ENCODE measurements at places on chromosomes 7 and 10.
A peak's percentile ranks its signal among the peaks of the same experiment; 100 is the strongest.

DNA sequence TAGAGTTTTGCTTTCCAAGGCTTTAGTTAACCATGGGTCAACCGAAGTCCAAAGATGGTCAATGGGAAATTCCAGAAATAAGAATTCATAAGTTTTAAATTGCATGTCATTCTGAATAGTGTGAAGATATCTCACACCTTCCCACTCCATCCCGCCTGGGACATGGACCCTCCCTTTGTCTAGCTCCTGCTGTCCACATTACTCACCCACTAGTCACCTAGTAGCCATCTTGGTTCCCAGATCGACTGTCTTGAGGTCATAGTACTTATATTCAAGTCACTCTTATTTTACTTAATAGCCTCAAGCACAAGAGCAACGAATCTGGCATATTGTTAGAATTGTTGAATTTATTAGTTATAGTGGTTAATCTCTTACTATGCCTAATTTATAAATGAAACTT lies 366.6 kb downstream of the PRPF18 start:
- H3K27ac ChIP-seq: no peak overlapping the region
- no peak overlapping the region for H3K4me3 ChIP-seq
- no peaks in the 10 kb centered on the region for H3K4me1 ChIP-seq
- DNase-seq: no peak
- H3K36me3 ChIP-seq: no peaks in the 10 kb centered on the region

- H3K36me3 ChIP-seq: peaks cover 27% of the 10 kb centered on the region
- peaks cover 15% of the 10 kb centered on the region for H3K27me3 ChIP-seq
- H3K27ac ChIP-seq: peak overlapping the region; percentile 90
- peak overlapping the region; percentile 99 for H3K4me3 ChIP-seq
Measured at GRCh38 chr10:90872648-90873020, 860 bp downstream of the RPP30 start.

- H3K4me3 ChIP-seq: no peak overlapping the region
- no peaks in the 10 kb centered on the region for H3K36me3 ChIP-seq
- no peak for DNase-seq
- H3K27ac ChIP-seq: no peak overlapping the region
Measured at GRCh38 chr10:127044186-127044585, 139.0 kb downstream of the DOCK1 start.

DNA sequence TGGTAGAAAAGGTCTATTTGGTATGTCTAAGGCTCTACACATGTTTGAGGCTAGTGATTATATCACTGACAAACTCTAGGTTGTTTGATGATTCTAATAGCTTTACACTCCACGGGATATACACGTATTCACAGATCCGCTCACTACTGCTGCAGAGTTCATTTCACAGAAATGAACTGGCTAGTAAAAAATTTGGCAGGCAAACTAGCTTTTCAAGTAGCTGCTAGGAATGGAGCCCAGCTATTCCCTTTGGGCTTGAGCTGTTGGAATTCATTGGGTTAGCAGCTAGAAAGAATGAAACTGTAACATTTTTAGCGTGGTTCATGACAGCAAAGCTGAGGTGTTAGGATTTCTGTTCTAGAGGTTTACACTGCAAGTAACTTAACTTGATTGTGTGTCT lies 37.6 kb downstream of the R3HCC1L start:
- no peaks in the 10 kb centered on the region for H3K27me3 ChIP-seq
- no peak for DNase-seq
- peaks cover 55% of the 10 kb centered on the region for H3K4me1 ChIP-seq
- peaks cover 5% of the 10 kb centered on the region for H3K36me3 ChIP-seq

DNA sequence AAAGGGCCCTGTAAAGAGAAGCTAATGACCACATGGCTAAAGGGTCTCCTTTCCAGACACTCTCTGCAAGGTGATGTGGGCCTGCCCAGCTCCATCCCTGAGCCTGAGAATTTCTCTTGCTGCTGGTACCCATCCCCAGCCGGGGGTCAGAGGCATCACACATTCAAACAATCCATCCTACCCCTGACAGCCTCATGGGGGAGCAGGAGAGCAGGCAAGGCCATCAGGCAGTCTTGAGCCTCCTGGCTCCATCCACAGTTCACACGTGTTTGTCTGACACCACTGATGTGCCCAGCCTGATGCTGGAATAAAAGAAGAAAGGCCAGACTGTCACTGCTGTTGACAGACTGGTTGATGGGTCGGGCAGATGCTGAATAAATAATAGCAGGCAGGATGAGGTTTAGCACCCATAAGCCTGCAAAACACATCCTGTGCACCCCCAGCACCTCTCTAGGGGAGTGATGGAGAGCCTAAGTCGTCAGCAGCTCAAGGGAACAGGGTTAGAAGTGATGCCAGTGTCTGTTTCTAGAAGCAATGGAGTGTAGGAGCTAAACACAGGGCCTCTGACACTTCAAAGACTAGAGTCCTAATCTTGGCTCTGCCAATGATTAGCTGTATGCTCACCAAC lies 43.5 kb downstream of the TLL2 start:
- H3K27ac ChIP-seq: no peak overlapping the region
- no peak overlapping the region for H3K4me3 ChIP-seq
- H3K4me1 ChIP-seq: peaks cover 4% of the 10 kb centered on the region
- H3K27me3 ChIP-seq: peaks cover 28% of the 10 kb centered on the region
- DNase-seq: no peak

- no peaks in the 10 kb centered on the region for H3K36me3 ChIP-seq
- no peaks in the 10 kb centered on the region for H3K27me3 ChIP-seq
- H3K4me3 ChIP-seq: no peak overlapping the region
- DNase-seq: no peak
- H3K27ac ChIP-seq: no peak overlapping the region
- H3K4me1 ChIP-seq: peaks cover 66% of the 10 kb centered on the region
Measured at GRCh38 chr10:125084191-125084613, 76.2 kb downstream of the CTBP2 start.

- no peaks in the 10 kb centered on the region for H3K36me3 ChIP-seq
- H3K4me3 ChIP-seq: no peak overlapping the region
- peaks cover 41% of the 10 kb centered on the region for H3K27me3 ChIP-seq
- no peaks in the 10 kb centered on the region for H3K4me1 ChIP-seq
- H3K27ac ChIP-seq: no peak overlapping the region
Measured at GRCh38 chr10:71126432-71126831, 85.9 kb upstream of the UNC5B start.

- peak overlapping the region; percentile 84 for H3K27ac ChIP-seq
- H3K36me3 ChIP-seq: no peaks in the 10 kb centered on the region
- DNase-seq: no peak
- peaks cover 38% of the 10 kb centered on the region for H3K4me1 ChIP-seq
Measured at GRCh38 chr10:110035070-110035921, 27.5 kb downstream of the ADD3 start.

DNA sequence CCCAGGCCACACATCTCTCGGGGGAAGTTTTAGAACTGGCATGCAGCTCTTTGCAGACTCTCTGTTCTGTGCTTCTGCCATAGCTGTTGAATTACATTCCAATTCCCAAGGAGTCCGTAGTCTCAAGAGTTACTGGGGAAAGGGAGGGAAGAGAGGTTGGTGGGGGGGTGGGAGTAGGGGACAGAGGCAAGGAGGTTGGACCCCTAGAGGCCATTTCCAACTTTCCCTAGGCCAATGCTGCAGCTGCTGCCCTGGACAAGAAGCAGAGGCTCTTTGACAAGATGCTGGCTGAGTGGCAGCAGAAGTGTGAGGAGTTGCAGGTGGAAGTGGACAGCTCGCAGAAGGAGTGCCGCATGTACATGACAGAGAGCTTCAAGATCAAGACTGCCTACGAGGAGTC lies 23.8 kb downstream of the MYH16 start:
- no peak overlapping the region for H3K27ac ChIP-seq
- DNase-seq: peak; percentile 32
- no peak overlapping the region for H3K4me3 ChIP-seq
- H3K27me3 ChIP-seq: no peaks in the 10 kb centered on the region
- H3K4me1 ChIP-seq: no peaks in the 10 kb centered on the region

DNA sequence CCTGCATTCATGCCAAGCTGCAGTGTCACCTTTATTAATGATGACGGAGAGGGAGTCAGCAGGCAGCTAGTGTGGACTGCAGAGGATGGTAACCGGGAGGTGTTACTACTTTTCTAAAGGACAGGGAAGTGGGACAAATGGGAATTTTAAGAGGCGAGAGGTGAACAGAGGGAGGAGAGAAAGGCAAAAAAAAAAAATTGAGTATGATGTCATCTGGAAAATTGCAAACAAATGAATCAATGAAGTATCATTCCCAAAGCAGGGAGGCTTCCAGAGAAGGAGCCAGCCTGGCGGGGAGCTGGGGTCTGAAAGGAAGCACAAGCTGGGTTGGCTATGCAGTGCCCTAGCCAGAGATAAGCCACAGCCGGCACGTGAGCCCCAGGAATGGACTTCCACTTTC lies 12.9 kb downstream of the FRG2B start:
- H3K36me3 ChIP-seq: no peaks in the 10 kb centered on the region
- DNase-seq: no peak
- H3K27me3 ChIP-seq: peaks cover 20% of the 10 kb centered on the region
- H3K4me1 ChIP-seq: no peaks in the 10 kb centered on the region
- no peak overlapping the region for H3K27ac ChIP-seq

DNA sequence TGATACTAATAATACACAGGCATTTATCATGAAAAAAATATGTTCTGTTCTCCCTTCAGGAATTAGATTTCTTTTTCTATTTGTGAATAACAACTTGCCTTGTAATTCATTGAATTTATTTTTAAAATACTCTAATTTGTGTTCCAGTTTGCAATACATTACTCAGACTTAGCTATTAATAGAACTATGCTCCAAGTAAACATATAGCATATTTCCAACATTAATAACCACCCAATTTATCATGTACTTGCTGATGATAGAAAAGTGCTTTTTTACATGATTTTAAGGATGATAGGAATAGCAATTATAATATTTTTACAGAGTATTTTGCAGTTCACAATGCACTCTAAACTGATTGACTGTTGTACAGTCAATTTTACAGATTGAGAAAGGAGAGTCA lies 338.8 kb upstream of the SEMA3D start:
- H3K36me3 ChIP-seq: no peaks in the 10 kb centered on the region
- no peak overlapping the region for H3K4me3 ChIP-seq

DNA sequence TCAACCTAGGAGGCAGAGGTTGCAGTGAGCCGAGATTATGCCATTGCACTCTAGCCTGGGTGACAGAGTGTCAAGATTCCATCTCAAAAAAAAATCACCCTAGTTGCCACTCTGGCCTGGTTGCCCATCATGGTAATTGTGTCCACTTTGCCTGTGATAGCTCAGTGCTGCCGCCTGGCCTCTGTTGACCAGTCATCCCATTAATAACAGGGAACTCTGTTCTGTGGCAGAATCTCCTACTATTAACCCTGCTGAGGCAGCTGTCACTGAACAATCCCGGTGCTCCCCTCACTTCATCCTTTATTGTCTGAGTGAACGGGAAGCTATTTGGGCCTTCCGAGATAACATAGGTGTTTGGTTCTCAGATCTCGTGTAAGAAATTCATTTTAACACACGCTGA lies 14.6 kb downstream of the ZNF3 start:
- peaks cover 2% of the 10 kb centered on the region for H3K4me1 ChIP-seq
- H3K27ac ChIP-seq: no peak overlapping the region
- DNase-seq: no peak
- peaks cover 22% of the 10 kb centered on the region for H3K36me3 ChIP-seq
- H3K27me3 ChIP-seq: no peaks in the 10 kb centered on the region

DNA sequence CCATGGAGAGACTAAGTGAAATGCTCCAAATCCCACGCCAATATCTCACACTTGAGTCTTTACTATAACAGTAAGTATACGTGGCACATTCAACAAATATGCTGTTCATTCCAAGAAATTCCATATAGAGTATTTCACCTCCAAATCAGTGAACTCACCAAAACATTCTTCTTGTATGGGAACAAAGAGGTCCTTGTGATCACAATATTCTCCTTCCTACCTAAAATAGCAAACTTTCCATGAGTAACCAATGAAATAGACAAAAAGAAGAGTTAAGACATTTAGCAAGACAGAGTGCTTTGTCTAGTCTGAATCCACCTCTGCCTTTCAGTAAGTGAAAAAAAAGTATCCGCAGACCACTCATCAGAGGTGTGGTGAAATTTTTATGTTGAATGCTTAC lies 77.3 kb upstream of the NXPH1 start:
- H3K4me3 ChIP-seq: no peak overlapping the region
- H3K36me3 ChIP-seq: no peaks in the 10 kb centered on the region
- peaks cover 10% of the 10 kb centered on the region for H3K27me3 ChIP-seq
- H3K4me1 ChIP-seq: no peaks in the 10 kb centered on the region
- H3K27ac ChIP-seq: no peak overlapping the region

DNA sequence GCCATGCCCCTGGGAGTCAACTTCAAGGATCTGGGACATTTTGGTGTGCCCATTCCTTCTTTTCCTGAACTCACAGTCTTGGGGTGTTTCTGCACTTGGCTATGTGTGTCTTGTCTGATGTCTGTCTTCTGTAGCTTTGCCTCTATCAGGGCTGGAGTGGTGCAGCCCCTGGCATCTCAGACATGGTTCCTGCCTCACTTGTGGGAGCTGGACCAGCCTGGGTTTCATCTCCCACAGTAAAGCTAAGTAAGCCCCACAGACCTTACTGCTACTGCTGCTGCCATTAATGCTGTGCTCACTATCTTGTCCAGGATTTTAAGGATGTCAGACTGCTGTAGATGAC lies 59.0 kb downstream of the ADCYAP1R1 start:
- H3K27ac ChIP-seq: no peak overlapping the region
- H3K36me3 ChIP-seq: no peaks in the 10 kb centered on the region
- H3K4me1 ChIP-seq: no peaks in the 10 kb centered on the region
- DNase-seq: no peak

GRCh38 chr10:101607124-101607523 lies 19.0 kb downstream of the DPCD start:
- H3K27me3 ChIP-seq: no peaks in the 10 kb centered on the region
- no peak for DNase-seq
- no peak overlapping the region for H3K4me3 ChIP-seq
- peaks cover 8% of the 10 kb centered on the region for H3K4me1 ChIP-seq
- H3K27ac ChIP-seq: no peak overlapping the region

GRCh38 chr10:93138113-93138870 lies 64.6 kb downstream of the CYP26A1 start:
- no peak overlapping the region for H3K4me3 ChIP-seq
- no peak for DNase-seq
- no peak overlapping the region for H3K27ac ChIP-seq

DNA sequence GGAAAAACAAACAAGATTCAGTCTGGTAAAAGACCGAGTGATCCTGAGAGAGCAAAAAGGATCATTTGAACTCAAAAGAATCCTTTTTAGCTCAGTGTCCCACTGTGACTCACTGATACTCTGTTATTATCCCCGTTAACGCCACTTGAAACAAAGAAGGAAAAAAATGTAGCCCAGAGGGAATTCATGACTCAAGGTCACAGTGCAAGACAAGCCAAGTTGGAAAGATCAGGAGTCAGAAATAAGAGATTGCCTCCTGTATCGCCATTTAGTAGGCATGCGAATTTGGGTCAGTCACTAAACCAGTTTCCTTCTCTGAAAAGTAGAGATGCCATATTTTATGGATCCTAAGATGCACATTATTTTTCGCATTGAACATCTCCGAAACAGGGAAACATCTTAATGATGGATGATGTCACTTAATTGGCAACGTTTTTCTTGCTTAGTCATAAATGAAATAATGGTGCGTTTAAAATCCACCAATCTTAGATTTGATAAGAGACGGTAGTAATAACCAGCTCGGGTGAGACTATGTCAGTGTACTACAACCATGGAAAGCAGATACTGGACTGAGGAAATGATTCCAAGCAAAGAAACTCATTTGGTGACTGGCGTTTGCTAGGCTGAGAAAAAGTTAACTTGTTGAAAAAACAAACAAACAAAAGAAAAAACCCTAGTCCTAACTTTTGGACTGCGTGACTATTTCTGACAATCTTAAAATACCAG lies 502.0 kb upstream of the CELF2 start:
- H3K27me3 ChIP-seq: peaks cover 8% of the 10 kb centered on the region
- no peak for DNase-seq
- no peaks in the 10 kb centered on the region for H3K4me1 ChIP-seq
- H3K4me3 ChIP-seq: no peak overlapping the region
- H3K36me3 ChIP-seq: no peaks in the 10 kb centered on the region
- H3K27ac ChIP-seq: no peak overlapping the region
